ENCODE measurements at places on chromosomes 7 and 10.

DNA sequence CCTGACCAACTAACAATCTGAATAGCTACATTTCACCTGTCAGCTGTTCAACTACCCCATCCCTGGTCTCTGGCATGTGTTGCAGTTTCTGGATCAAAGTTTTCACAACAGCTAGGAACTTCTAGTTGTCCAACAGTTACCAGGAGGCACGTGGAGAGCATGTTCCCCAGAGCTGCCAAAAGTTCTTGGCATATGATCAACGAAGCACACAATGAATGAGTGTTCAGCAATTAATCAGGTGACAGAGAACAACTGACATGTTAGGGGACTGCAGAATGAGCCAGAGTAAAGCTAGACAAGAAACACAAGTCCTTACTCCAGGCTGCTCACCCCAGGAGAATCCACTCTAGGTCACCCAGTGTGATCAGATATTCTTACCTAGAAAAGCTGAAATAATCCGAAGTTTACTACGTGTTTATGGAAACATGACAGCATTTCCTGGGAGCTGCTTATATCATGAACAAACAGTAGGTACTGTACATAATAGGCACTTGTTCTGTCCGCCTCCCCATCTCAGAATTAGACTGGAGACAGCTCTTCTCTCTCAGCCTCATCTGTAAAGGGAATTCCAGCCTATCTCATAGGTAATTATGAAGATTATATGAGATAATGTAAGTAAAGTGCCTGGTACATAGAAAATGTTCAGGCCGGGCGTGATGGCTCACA is 50.6 kb downstream of the ZNF438 start:
- DNase-seq: peak; percentile 79

- DNase-seq: no peak
Measured at GRCh38 chr7:150413640-150414081, 34.5 kb downstream of the ZNF775 start.

DNA sequence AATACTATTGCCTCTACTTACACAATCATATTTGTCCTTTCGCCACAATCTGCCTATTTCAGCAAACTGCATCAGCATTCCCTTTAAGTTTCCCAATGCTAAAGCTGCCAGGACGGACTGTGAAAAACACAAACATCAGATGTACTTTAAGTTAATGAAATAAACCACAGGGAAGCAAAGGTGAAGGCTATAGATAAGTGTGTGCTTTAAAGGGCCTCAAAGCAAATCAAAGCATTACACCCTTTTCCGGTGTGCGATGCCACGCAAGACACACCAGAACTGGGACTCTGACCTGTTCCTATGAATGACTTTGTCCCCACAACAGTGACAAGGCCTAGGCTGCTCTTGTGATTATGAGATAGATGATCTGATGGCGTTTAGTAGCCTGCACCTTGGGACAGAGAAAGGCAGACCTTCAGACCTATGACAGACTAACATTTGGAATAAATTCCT is 23.4 kb downstream of the SLC26A3 start:
- DNase-seq: no peak

- DNase-seq: no peak
Measured at GRCh38 chr10:49700997-49701396, 21.5 kb downstream of the C10orf53 start.

- DNase-seq: no peak
Measured at GRCh38 chr10:30828680-30829079, 199.1 kb upstream of the LYZL2 start.

DNA sequence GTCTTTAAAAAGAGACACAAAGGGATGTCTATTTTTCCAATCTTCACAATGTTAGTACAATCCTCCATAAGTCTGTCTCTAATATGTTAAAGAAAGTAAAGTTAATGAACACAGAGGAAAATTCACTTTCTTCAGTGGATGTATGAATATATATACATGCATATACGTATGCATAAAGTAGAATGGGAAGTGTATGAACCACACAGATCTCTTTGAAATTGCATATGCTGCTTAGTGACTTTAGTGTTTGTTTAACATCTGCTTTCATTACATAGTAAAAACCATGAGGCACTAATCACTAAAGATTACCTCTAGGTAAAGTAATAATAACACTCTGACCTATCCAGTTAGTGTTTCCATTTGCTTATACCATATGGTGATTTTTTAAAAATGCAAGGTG is 451.2 kb downstream of the SEMA3D start:
- no peak for DNase-seq

- DNase-seq: no peak
Measured at GRCh38 chr7:2800931-2801688, 43.0 kb downstream of the GNA12 start.

- DNase-seq: peak; percentile 31
Measured at GRCh38 chr7:142776206-142776844, 5.6 kb downstream of the PRSS2 start.

GRCh38 chr10:128377988-128378387 is 251.8 kb upstream of the MKI67 start:
- no peak for DNase-seq

DNA sequence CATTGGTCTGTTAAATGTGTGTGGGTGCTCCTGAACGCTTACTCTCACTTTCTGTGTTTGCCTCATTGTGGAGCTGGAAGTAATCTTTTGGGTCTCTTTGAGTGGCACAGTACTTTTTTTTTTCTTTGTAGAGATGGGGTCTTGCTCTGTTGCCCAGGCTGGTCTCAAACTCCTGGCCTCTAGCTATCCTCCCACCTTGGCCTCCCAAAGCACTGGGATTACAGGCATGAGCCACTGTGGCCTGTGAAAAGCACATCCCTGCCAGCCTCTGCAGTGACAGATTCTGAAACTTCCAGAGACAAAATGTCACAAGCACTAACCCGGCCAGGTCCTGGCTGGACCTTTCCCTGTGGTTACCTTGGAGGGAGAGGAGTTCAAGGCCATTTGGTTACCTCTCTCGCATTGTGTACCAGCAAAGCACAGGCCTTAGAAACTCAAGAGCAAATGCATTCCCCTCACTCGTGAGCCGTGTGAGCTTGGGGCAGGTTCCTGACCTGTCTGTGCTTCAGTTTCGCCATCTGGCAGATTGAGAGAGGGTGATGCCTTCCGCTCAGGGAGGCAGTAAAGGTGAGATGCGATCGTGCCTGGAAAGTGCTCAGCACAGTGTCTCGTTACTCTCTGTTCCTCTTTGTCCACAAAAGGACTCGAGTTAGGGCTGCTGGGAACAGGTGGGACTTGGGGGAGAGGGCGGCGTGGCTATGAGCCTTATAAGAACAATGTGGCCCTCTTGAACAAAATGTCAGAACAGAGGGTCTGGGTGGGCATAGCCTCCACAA is 72.6 kb upstream of the SEPHS1 start:
- DNase-seq: no peak

GRCh38 chr7:121916211-121916610 is 43.2 kb downstream of the PTPRZ1 start:
- no peak for DNase-seq

GRCh38 chr10:109823196-109823595 is 100.1 kb downstream of the XPNPEP1 start:
- no peak for DNase-seq

GRCh38 chr7:29145553-29146056 is 732 bp downstream of the CPVL start:
- no peak for DNase-seq

DNA sequence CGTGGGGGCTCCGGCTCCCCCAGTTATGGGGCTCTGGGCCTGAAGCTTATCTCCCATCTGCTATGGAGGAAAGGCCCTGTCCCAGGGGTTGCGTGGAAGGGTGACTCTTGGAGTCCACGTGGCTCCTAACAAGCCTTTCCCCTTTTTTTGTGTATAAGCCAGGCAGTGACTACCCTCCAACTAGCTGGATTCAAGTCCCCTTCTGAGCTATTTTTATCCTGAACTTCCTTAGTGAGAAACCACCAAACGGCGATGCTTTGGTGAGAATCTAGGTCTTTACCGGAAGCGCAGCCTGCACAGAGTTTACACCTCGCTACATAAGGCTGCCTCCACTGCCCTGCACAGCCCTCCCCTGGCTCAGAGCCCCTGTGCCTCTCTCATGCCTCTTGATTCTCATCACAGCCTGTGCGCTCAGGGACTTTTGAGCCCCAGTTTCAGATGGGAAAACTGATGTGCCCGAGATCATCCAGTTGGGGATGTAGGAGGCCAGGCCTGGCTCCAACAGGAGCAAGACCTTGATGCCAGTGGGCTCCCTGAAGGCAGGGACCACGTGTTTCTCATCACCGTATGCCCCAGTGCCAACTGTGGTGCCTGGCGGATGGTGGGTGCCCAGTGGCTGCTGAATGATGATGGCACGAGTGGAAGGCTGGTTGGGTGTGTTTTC is 102.3 kb upstream of the PPIF start:
- no peak for DNase-seq

- DNase-seq: no peak
Measured at GRCh38 chr7:54189330-54189729, 352.8 kb upstream of the VSTM2A start.

- DNase-seq: no peak
Measured at GRCh38 chr7:43021431-43021830, 89.3 kb downstream of the MRPL32 start.
